ENCODE measurements at places on chromosomes 5 and 9.

GRCh38 chr5:148484651-148485050 lies 100.9 kb downstream of the FBXO38 start:
- no peak for DNase-seq

GRCh38 chr5:90675222-90675621 lies 116.6 kb downstream of the ADGRV1 start:
- no peak for DNase-seq

- DNase-seq: no peak
These were observed 368.0 kb upstream of the WWC1 start for GRCh38 chr5:167923396-167923795.

- no peak for DNase-seq
These were observed 25.9 kb downstream of the HOMER1 start for GRCh38 chr5:79488058-79488457.

GRCh38 chr5:67407979-67408378 lies 211.4 kb upstream of the CD180 start:
- no peak for DNase-seq

- no peak for DNase-seq
These were observed 299.7 kb downstream of the CWC27 start for GRCh38 chr5:65068410-65068809.
